ENCODE measurements at places on chromosomes 7 and 10.

DNA sequence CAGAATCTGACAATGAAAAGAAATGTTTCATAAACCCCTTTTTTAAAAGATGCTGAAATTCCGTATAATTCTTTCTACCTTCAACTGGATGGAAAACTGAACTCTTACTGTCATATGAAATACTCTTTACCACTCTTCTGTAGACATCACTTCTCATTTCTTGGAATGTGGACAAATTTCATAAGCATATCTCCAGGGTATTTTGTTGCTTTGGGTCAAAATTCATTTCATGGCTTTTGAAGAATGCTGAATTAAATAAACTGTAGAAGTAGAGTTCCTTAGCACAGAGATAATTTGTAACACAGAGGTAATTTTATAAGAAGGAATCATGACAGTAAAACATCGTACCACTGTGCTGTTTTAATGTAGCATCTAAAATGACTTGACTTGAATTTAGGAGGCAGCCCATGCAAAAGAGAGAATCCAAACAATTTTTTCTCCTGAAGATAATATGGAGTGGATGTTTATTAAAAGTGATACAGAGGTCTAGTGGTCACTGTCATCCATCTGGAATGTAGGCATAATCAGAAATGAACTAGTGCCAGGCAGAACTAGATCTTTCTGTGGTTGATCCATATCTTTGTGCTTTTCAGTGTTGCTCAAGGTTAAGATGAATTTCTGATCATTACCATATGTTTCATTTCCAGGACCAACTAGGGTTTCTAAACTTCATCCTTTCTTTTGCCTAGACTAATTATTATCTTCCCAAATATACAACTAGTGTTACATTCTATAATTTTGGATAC, 492.0 kb downstream of the KIF20B start:
- DNase-seq, result no peak

- no peak for DNase-seq
Observed at GRCh38 chr10:93461807-93462178, 20.3 kb downstream of the MYOF start.

- peak; percentile 57 for DNase-seq
Observed at GRCh38 chr7:111561654-111561903, 713 bp downstream of the IMMP2L start.

DNA sequence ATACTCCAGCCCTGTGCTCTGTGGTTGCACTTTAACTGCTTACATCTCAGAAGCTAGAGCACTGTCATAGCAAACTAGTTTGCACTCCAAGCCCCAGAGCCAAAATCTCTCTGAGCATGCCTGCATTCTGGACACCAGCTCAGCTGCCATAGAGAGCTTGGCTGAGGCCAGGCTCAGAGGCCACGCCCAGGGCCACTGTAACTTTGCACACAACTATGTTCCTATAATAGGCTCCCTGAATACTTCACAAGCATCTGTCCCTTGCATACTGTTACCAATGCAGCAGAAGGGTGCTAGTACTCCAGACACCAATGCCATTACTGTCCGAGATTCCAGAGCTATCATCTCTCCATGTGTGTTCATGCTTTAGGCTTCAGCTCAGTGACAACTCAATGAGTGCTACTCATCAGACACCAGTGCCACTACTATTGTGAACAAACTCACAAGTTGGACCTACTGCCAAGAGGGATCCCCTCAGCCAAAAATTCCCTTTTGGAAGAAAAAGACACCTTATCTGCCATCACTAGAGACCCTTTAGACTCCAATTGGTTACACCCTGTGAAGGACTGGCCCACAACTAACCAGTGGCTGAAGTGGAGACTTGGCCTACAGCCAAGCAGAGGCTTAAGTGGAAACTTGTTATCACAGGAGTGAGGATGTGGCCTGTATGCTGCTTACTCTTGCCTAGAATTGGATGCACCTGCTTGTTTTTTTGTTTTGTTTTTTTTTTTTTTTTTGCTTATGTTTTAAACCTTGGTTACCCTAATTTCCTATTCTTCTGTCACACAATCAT, 211.6 kb upstream of the MAGI2 start:
- DNase-seq, result peak; percentile 18

DNA sequence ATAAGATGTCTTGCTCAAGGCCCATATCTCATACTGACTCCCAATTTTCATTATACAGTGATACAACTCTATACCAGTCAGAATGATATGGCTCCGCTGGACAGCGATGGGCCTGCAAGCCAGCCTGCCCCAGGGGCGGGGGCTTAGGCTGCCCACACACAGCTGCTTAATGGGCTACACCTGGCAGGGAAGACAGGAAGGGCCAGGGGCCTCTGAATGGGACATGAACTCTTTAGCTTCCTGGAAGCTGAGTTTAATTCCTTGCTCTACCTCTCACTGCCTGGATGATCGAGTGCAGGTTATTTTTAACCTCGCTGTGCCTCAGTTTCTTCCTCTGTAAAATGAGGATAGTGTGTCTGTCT, 112.5 kb downstream of the C10orf105 start:
- DNase-seq, result no peak

- no peak for DNase-seq
Observed at GRCh38 chr10:30431435-30431911, 2.5 kb upstream of the MAP3K8 start.

- DNase-seq, result no peak
Observed at GRCh38 chr10:96890172-96890513, 58.0 kb downstream of the LCOR start.

DNA sequence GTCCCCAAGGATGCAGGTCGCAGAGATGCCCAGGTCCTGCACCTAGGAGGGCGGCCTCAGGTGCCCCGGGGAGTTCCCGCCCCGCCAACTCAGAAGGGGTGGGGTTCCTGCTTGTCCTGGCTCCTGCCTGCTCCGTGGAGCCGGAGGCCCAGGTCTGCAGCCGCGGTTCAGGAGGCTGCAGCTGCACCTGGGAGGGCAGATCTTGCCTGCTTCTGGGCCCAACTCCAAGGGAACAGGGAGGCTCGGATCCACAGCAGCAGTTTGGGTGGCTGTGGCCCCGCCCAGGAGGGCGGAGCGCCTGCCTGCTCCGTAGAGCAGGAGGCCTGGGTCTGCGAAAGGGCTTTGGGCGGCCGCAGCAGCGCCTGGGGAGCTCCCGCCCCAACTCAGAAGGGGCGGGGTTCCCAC, 108.2 kb upstream of the EGR2 start:
- DNase-seq, result no peak

DNA sequence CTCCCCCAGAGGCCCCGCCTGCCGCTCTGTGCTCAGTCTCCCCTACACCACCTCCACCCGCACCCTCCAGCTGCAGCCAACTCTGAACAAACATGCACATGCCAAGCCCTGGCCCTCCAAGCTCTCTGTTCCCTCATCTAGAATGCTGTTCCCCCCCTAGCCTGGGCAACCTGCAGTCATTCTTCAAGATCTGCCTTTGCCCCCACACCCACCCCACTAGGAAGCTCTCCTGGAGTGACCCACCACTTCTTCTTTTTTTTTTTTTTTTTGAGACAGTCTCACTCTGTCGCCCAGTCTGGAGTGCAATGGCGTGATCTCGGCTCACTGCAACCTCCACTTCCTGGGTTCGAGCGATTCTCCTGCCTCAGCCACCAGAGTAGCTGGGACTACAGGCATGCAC, 13.7 kb downstream of the MYL10 start:
- DNase-seq, result no peak

- DNase-seq, result no peak
Observed at GRCh38 chr10:95815701-95816240, 59.8 kb downstream of the ENTPD1 start.

DNA sequence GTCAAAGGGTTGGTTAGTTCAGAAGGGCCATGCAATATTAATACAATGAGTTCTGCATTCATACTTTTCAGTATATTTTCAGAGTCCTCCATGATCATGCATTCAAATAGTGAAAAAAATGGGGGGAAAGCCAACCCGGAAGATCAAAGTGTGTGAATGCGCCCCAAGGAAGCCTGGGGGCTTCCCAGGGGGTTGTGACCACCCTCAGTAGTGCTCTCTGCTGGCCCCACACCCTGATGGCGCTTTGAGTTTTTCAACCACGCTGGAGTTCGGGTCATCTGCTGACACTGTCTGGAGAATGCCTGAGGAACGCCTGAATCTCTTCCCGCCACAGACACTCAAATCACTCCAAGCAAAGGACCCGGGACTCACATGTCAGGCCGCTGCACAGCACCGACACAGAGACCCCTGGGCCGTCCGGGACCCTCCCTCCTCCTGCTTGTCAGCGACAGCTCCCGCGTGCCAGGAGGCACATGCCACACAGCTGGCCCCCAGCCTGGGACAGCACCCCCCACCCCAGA, 1.0 kb downstream of the TNS3 start:
- DNase-seq, result no peak

- no peak for DNase-seq
Observed at GRCh38 chr10:119291223-119291900, 84.0 kb downstream of the GRK5 start.

DNA sequence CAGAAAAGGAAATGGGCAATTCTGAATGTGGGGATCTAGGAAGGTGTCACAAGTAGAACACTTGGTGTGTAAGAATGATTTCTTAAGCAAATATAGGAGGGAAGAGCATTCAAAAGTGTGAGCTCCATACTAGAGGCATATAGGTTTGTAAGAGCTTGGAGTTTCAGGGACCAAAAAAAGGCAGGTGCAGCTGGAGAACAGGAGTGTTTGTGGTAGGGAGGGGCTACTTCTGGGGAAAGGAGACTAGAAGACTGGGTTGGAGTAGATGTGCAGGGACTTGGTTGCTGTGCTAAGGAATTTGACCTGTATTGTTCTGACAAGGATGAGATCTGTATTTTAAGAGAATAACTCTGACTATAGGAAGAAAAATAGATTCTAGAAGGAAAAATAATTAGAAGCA, 46.4 kb downstream of the CPED1 start:
- DNase-seq, result no peak

DNA sequence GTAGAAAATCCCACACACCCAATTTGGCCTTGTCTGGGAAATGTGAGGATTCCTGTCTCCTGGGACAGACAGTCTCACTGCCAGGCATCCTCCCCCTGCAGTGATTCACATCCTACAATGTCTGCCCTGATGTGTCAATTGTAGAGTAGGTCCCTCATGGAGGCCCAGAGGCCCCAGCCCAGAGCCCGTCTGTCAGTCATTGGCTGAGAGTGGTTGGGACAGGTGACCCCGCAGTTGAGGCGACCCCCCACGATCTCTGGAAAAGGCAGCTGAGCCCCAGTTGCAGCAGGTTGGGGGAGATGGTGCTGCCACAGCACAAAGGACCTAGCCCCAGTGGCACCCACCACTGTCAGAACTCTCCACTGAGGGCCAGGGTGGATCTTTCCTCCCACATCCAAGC, 84.3 kb upstream of the INSIG1 start:
- no peak for DNase-seq

- no peak for DNase-seq
Observed at GRCh38 chr7:155463114-155463811, 5.3 kb downstream of the EN2 start.

DNA sequence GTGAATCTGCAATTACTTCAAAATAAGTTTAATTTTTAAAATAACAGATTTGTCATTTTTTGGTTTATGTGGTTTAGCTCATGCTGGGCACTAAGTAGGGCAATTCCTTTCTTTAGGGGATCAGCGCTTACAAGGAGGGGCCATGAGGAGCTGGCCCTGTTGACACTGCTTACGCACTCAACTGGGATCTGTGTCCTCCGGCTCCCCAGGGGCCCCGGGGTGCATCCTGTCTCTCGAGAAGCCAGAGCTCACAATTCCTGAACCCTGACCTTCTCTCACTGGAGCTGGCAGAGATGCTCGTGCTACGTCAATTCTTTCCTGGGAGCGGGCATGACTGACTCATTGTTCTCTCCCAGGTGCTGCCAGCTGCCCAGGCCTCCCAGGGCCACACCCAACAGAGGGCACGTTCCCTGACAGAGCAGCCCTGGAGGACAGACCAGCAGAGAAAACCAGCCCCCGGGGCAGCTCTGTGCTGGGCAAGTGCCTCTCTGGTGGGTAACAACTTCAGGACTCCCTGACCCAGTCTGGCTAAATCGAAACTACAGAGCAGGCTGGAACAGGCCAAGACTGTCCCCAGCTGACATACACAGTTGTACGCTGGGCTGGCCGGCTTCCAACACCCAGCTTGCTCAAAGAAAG, 36.8 kb downstream of the CTBP2 start:
- DNase-seq, result no peak

DNA sequence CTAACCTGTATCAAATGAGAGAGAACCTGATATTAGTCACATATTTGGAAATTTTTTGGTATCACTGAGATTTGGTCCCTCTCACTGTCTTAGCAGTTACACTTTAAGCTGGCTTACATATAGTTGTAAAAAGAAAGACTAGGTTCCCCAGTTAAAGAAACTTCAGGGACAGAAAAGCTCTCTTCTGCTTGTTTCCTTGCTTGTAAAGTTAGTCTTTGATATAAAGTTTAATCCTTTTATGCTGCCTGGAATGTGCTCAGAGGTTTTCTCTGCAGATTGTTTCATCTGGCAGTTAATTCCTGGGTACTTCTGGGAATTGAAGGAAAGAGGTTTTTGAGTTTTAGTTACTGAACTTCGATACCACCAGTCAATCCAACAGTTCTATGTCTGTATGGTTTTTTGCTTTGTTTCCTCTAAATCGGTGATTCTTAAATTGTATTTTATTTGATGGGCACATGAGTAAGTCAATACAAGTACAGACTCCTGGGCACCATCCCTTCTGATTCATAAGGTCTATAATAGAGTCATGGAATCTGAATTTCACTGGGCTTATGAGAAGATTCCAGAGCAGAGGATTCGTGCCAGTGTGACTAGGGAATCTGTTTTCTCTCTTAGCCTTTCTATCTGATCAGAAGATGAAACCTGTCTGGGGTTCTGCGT, 1080.9 kb upstream of the C7orf33 start:
- DNase-seq, result no peak

DNA sequence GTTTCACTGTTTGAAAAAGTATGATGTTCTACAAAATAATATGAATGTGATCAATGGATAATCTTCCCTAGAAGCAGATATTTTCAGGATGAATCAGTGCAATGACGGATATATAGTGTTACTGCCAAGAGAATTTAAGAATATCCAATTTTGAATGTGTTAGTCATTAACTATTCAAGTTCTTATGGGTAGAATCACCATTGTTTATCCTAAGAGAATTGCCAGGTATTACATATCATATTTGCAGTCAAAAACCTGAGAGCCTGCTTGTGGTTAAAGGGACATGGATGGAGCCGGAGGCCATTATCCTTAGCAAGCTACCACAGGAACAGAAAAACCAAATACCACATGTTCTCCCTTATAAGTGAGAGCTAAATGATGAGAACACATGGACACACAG, 26.9 kb downstream of the AHR start:
- DNase-seq, result no peak

- no peak for DNase-seq
Observed at GRCh38 chr10:71713135-71714030, 6.2 kb downstream of the C10orf105 start.

- DNase-seq, result no peak
Observed at GRCh38 chr10:83929399-83929798, 209.9 kb upstream of the GHITM start.

- no peak for DNase-seq
Observed at GRCh38 chr10:111830359-111830758, 353.2 kb downstream of the GPAM start.

Data from NCI-H2227 treated with DMSO at 0.1 percent for 48 hours (cell line).